ENCODE measurements at places on chromosomes 6 and 20.
A peak's percentile ranks its signal among the peaks of the same experiment; 100 is the strongest.

GRCh38 chr20:16485401-16485800 is 87.8 kb downstream of the KIF16B start:
- DNase-seq, result no peak

GRCh38 chr6:13600036-13600435 is 15.1 kb upstream of the NOL7 start:
- DNase-seq, result no peak

DNA sequence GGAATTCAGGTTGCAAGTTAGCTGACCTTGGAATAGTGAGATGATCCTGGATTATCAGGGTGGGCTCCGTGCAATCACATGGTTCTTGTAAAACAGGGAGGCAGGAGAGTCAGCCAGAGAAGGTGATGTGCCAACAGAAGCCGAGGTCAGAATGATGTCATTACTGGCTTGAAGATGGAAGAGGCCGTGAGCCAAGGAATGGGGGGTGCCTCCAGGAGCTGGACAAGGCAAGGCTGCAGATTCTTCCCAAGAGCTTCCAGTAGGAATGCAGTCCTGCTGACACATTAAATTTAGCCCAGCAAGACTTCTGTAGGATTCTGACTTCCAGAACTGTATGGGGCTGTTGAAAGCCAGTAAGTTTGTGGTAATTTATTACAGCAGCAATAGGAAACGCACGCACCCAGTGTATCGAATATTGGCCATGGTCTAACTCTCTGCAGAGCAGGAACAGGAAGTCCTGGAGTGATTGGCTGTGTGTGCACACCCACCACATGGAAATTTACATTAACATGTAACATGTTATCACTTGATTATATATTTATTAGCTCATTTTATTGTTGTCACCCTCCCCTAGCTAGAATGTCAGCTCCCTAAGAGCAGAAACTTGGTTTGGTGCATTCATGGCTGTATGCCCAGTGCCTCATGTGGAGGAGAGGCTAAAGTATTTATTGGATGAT is 19.1 kb downstream of the SLC24A3 start:
- no peak for DNase-seq

GRCh38 chr6:84773133-84773430 is 8.7 kb upstream of the TBX18 start:
- peak; percentile 81 for DNase-seq

DNA sequence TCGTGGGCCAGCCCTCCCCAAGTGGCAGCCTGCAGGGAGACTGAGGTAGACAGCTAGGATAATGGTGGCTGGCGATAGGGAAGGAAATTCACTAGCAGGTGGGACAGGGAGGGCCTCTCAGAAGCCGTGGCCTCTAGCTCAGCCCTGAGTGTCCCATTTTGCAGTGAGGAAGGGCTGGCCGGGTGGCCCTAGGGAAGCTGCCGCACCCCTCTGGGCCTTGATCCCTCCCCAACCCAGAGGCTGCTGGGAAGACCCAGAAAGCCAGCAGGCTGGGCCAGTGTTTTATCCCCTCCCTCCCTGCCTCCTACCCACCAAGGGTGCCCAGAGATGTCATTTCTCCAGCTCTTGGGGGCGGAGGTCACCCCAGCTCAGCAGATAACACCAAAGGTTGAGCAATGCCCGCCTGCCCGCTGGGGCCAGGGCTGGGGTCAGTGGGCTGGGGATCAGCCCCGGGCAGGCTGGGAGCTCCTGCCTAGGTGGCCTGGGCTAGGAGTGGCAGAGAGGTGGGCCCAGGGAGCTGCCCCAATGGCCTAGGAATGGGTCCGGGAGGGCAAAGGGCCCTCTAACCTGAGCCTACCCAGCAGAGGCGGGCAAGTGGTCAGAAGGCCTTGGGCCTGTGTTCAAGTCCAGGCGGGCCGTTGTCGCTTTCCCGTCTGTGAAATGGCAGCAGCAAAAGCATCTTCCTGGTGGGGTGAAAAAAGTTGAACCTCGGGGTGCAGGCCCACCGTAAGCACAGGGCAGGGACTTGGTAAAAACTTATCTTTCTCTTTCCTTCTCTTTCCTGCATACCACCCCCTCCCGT is 1.6 kb upstream of the CEBPB start:
- no peak for DNase-seq

DNA sequence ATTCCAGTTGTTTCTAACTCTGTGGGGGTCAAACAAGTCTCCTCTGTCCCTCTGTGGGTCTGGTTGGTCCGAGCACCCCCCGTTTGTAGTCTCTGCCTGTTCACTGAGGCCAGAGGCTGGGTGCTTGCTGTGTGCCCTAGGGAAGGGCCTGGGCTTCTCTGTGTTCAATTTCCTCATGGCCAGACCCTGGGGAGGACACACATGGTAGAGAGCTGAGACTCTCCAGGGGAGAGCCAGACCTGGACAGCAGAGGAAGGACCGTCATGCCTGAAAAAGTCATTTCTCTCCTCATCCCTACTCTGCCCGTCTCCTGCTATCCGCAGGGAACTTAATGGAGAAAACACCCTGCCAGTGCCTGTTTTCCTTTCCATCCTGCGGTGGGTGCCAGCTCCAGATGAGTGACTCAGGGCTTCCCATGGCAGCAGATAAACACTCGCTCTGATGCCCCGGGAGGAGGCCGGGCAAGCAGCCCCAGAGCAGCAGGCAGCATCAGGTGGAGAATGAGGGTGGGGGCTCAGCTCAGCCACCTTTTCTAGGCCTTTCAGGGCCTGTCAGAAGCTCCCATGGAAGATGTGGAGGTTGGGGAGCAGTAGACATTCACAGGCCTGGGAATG is 51.9 kb downstream of the SNAI1 start:
- DNase-seq, result no peak

GRCh38 chr6:81362246-81362645 is 390.2 kb downstream of the TENT5A start:
- no peak for DNase-seq

DNA sequence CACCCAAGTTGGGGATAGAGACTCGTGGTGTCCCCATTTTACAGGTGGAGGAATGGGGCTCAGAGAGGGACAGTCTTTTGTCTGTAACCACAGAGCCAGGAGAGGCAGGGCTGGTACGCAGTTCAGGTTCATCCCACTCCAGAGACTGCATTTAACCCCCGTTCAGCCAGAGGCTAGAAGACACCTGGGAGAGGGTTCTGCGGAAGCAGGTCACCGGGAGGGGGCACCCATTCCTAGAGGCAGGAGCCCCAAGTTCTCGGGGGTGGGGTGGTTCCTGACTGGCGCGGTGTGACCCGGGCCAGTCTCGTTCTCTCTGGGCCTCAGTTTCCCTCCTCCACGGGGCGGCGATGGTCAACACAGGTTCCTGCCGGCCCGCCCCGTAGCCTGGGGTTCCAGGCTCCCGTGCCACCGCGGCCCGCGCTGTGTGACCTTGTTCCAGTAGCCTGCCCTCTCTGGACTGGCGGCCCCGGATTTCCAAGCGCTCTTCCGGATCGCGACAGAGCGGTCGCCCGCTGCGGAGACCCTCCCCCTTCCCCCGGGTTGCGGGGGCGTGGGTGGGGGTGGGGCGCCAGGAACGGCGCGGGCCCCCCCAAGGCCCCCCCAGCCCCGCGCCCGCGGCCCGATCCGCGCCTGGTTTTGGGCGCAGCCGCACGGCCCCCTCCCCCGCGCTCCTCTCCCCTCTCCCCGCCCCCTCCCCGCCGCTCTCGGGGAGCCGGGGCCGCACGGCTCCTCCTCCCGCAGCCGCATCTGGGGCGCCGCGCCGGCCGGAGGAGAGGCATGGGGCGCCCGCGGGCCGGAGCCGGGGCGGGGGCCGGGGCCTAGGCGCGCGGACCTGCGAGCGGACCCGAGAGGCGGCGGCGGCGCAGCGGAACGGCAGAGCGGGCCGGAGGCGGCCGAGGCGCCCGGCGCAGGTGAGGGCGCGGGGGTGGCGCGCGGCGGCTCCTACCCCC is at the start of gene DLGAP4:
DLGAP4 (plus strand) TSS at position 738 of the 950 bp plus-strand sequence. CDS start 125,379 bp downstream, outside the sequence.
- DNase-seq, result peak; percentile 85

- DNase-seq, result no peak
Measured at GRCh38 chr6:116060572-116061283, at the start of gene FRK. Gene FRK (minus strand): TSS chr6:116060891. CDS start chr6:116060311, 580 bp downstream.

- DNase-seq, result no peak
Measured at GRCh38 chr20:62812181-62812906, 4.5 kb upstream of the COL9A3 start.

DNA sequence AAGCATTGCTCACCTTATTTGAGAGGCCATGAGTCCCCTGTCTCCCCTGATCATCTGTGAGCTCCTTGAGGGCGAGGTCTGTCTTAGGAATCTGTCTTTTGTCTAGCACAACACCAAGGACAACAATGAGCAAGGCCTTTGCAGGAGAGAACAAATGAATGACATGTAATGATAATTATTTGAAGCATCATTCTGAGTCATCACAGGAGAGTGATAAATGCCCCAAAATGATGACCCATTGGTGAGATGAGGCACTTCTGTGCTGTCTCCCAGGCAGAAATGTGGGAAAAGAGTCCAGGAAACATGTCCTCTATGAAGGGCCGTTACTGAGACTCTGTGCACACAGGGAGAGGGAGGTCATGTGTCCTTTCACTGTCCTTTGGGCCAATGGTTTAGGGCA is 105.2 kb upstream of the LRFN2 start:
- no peak for DNase-seq

GRCh38 chr20:7967199-7967844 is 27.1 kb upstream of the HAO1 start:
- no peak for DNase-seq

DNA sequence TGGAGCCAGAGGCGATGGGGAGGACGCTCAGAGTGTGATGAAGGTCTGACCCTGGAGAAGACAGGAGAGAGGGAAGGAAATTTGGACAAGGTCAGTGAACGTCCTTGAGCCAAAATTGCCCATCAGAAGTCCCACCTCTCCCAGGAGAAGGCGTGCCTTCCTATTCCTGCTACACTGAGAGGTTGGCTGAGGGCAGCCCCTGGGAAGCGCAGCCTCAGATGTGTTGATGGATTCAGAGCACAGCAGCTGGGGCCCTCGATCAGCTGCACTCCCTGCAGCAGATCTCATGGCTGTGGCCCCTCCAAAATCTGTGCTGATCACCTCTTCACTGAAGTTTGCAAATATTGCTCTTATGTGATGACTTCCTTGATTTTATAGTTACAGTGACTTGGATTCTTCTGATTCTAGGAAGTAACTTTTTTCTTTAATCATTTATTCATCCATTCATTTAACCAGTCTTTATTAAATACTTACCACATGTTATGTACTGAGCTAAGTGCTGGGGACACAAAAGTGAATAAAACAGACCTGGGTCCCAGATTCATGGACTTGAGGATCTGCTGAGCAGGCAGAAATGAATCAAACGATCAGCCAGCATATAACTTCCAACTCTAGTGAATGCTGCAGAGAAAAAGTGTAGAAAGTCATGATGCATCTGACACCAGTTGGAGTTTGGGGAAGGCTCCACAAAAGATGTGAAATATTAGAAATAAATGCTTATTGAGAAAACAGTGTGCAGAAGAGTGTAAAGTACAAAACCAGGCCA is 69.6 kb upstream of the ARMC2 start:
- no peak for DNase-seq

- DNase-seq, result no peak
Measured at GRCh38 chr6:166684170-166684569, 57.1 kb upstream of the RPS6KA2 start.

DNA sequence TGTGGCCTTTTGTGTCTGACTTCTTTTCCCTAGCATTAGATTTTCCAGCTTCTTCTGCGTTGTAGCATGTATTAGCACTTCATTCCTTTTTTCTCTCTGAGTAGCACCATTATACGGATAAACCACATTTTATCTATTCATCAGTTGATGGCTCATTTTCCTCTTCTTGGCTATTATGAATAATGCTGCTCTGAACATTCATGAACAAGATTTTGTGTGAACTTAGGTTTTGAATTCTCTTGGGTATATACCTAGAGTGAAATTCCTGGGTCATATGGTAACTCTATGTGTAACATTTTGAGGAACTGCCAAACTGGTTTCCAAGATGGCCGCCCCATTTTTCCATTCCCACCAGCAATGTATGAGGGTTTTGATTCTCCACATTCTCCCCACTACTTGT is 28.7 kb downstream of the SLC22A16 start:
- no peak for DNase-seq

DNA sequence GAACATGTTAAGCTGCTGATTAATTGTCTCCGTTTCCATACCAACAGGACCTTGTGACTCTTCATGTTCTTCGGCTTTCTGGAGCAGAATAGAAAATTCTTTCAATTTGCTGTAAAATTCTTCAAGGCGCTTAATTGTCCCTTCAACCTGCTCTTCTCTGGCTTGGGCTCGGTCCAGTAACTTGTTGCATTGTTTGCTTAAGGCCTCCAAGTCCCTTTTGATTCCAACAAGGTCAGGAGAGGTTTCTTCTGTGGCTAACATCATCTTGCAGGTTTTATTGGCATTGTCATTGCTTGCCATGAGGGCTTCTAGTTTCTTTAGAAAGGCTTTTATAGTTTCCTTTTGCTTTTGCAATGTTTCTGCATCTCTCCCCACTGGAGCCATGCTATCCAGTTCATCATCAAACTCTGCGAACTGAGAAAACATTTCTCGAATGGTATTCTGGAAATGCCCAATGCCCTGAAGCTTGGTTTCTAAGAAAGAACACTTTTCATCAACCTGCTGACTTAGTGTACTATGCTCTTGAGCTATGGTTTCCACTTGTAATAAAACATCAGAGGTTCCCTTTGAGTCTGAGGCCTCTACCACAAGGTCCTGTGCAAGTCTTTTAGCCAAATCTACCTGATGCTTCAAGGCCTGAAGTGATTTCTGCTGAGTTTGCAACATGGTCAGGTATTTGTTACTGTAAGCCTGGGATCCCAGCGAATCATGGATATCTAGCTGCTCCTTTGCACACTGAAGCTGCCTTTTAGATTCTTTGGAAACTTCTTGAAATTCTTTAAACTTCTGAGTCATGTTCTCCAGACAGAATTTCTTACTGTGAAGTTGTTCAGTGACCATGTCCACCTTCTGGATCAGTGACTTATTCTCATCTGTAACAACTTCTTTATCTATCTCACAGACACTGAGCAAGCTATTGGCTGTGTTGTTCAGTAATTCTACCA is 90.2 kb downstream of the DST start:
- DNase-seq, result no peak

All from neural progenitor cell (in vitro differentiated cells).